ENCODE measurements at places on chromosomes 2 and 18. TPM values are rescaled to one million over a fixed set of nuclear protein-coding genes. Genes with fewer than 3 reads are reported as not detected.

The RNF144A gene
- 62.2 TPM for polyA plus RNA-seq

The MAP2 gene
- polyA plus RNA-seq: 28.6 TPM

The ANKRD30BL gene
- polyA plus RNA-seq: 0.64 TPM

The UGT1A5 gene
- not detected for polyA plus RNA-seq

The THSD7B gene
- polyA plus RNA-seq: 5.4 TPM

The KLHL41 gene
- 1.2 TPM for polyA plus RNA-seq

DNA sequence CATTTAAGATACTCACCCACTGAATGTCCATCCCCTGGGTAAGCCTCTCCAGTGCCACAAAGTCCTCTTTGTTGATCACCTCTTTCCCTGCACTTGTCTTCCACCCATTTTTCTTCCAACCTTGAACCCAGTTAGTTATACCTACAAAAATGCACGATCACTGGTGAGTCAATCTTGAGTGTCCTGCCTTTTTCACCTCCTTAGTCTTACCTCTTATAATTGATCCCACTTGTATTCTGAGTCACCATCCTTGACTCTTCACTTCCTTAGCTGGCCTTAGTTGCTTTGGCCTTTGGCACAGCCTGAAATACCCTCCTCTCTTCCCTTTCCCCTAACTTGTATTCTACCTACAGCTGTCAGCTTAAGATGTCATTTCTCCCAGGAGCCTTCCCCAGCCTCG is 10.2 kb downstream of the RNASEH1 start:
- DNase-seq: no peak

DNA sequence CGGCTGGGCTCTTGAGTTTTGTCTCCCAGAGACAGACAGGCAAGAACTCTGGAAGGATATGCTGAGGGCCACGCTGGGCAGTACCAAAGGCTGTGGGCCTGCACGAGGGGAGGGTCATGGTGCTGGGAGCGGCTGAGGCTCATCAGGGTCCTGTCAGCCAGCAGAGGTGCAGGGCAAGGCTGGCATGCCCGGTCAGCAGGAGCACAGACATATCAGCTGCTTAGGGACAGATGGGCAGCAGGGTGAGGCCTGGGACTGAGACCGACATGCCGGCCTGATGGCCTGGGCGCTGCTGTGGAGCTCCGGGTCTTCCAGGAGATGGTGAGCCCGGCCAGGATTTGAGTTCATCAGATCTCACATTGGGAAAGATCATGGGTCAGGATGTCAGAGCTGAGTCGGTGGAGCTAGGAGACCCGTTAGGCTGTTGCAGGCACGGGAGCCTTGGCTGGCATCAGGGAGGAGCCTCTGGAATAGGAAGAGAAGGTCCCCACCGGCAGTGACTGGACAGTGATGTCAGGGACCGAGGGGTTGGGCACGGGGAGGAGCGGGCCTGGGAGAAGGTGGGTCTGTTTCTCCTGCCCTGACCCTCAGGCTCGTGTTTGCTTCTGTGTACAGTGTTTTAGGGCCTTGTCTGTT is 18.8 kb downstream of the CNDP2 start:
- no peak for DNase-seq

DNA sequence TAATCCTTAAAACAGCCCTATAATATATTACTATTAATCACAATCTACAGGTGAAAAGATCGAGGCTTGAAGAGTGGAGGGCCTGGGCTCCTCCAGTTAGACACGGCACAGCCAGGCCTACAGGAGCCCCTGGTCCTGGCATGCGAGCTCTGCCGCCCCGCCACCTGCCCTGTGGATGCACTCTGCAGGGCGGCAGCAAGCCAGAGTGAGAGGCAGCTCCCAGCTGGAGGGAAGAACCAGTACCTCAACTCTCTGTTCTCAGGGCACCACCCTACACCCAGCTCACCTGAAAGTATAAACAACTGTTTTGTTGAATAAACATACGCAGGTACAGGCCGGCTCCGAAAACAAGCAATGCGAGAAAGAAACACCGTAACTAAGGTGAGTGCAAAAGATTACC is 34.6 kb downstream of the EIPR1 start:
- no peak for DNase-seq

DNA sequence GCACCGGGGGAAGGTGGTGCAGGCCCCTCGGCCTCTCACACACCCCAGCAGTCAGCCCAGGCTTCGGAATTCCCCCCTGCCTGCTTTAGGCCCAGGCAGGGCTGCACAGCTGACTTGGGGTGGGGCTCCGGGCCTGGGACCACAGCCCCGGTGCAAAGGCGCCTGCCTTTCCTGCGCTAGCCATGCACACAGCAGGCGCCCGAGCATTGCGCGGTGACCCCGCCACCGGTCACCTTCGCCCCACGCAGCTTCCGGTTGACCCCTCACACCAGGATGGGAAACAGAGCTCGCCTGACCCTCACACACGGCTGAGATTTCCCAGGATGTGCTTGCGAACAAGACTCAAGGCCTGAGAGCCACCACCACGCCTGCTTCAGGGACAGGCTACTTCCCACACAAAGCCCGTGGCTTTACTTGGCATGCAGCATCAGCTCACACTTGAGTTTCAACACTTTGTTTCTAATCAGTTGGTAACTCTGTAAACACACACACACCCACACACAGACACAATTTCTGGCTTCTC is 46.0 kb downstream of the SLC66A2 start:
- DNase-seq: no peak

GRCh38 chr2:190468814-190469569 is 60.8 kb downstream of the MFSD6 start:
- peak; percentile 71 for DNase-seq

GRCh38 chr2:54957321-54957999 is 92.8 kb downstream of the RTN4 start:
- DNase-seq: no peak

- no peak for DNase-seq
These were observed 825 bp downstream of the ITGA6 start for GRCh38 chr2:172427990-172428831.

DNA sequence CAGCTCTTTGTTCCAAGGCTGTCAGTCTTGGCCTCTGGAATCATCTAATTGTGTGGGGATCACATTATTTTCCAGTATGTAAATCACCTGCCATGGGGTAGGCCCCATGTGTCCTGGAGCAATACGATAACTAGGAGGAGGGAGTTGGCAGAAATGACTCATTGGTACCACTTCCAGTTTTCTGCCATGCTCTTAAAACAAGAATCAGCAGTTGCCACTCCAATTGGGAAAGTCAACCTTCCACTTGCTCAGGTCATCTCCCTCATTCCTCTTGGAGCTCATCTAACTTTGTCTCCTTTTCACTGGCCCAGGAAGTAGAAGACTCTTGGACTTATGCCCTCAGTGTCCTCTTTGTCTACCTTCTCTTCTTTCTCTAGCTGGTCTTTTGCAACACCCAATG is 487.0 kb downstream of the SLC4A3 start:
- no peak for DNase-seq

DNA sequence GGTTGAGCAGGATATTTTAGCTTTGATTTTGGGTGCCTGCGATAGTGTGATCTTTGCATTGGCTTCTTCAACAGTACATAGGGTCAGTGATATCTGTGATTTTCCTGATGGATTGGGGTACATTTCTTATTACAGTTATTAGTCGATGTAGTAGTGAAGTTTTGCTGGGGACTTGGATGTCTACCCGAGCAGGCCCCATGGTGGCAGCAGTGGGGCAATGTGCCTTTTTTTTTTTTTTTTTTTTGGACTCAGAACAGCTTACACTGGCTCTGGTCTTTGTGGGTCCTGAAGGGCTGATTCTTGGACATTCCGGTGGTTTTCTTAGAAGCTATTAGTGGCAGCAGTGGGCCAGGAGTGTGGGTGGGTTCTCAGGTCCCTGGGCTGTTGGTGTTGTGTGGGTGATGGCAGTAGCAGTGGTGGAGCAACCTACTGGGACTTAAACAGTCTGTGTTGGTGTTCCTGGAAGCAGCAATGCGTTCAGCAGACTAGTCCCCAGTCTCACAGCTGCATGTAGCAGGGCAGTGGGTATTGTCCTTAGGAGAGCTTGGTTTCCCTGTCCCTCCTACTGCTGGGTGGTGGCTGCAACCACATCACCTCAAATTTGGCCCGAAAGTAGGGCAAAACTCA is 53.7 kb upstream of the SLC4A10 start:
- DNase-seq: no peak

GRCh38 chr18:70197026-70197425 is 8.5 kb downstream of the RTTN start:
- no peak for DNase-seq

- DNase-seq: peak; percentile 73
These were observed at the start of gene TMEM37 for GRCh38 chr2:119431155-119431975. TSS of gene TMEM37 (plus strand) at chr2:119431854. CDS start at chr2:119431904, 50 bp downstream.

DNA sequence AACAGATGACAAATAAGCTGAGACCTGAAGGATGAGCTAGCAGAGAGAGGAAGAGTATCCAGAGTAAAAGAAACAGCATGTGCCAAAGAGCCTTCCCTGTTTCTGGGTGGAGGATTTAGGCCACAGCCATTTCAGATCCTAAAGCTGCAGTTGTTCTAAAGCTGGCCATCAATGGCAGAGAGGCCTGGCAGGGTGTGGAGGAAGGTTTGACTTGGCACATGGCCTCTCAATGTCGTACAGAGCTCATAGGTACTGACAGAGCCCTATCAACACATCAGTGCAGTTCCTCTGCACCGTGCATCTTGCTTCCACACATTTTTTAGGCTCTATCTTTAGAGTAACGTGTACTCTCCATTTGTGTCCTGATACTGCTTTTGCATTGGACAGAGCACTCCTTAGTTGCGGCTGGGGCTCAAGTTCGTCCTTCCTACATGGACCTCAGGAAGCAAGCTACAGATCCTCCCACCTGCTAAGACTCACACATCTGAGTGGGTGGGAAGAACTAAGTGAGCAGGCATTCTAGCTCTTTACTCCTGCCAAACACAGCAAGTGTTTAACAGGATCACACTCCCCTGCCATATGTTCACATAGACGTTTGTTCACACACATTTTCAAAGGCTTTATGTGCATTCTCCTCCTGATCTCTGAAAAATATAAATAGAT is 3.0 kb upstream of the CHMP3 start:
- no peak for DNase-seq

GRCh38 chr2:61949714-61950560 is 44.5 kb downstream of the COMMD1 start:
- no peak for DNase-seq

DNA sequence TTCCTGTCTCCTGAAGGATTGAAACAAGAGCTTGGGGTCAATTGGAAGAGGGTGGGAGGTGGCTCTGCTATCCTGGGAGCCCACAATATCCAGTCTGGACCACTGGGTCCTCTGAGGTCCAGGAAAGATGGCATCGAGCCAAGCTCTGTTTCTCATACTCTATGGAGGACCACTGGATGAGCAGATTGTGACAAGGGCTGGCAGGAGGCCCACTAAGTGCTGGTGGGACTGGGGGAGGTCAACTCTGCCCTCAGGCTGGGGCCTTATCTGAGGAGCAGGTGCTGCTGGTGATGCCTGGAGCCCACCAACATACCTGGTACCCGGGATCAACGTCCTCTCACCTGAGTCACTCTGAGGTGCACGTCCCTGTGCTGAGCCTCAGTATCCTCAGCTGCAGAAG is 142.4 kb downstream of the NDUFA10 start:
- no peak for DNase-seq

DNA sequence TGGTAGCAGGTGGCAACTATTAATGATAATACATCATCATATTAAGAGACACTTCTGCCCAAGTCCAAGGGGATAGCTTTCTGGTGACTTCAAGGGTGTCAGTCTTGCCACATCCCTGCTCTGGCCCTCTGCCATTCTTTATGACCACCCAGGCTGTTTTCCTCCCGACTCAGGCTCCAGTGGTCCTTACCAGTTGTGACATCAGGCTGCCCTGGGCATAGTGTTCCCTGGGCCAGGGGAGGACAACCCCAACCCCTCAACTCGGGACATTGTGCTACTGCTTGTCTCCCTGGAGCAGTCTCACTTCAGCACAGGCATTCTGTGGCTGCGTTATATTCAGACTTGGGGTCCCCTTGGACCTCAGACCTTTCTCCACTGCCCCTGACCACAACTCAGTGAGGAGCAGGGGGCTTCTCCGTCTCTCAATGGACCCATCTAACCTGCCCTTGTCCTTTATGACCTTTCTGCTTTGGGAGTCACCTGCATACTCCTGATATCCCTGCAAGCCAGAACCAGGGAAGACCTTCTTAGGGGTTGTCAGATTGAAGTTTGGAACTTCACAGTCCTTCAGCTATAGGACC is 12.8 kb downstream of the DNAJB2 start:
- DNase-seq: no peak

DNA sequence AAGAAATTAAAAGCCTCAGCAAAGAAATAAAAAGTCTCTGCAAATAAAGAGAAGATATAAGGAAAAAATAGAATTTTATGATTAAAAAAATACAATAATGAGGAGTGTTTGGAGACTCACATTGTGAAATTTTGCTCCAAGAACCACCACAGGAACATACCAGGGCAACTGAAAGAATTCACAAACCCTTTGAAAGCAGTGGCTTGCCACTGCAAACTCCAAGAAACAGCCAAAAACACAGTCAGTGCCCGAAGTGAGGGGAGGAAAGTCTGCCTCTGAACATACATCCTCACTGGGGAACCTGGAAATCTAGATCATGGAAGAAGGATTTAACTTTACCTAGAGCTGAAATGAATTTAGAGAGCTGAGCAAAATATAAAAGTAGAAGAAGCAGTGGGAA is 33.1 kb downstream of the EVA1A start:
- DNase-seq: no peak

DNA sequence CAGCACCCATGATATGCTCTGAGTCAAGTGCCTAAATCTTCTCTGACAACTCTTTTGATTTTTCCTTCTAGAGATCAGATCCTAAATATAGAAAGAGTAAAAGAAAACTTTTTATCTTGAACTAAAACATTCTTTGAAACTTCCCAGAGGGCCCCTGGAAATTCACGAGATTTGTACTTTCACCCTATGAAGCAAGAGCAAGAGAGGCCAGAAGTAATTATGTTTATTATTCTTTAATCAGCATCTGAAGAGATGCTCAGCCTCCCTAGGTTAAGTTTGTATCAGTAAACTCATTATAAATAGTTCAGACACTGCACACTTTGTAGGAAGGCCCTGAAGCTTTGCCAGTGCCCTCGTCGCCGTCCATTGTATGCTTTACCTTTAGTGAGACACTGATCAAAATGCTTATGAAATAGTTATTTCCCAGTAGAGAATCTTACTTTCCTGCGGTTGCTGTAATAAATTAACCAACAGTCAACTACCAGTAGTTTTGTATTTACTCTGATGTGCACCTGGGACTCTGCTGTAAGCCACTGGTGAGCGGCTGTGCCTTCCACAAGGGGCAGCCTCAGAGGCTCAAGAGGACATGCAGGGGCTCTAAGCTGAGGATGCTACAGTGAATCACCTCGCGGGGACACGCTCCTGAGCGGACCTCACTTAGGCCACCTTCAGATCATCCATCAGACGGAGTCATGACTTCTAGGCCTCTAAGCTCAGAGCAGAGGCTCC is 71.9 kb downstream of the BIN1 start:
- no peak for DNase-seq

DNA sequence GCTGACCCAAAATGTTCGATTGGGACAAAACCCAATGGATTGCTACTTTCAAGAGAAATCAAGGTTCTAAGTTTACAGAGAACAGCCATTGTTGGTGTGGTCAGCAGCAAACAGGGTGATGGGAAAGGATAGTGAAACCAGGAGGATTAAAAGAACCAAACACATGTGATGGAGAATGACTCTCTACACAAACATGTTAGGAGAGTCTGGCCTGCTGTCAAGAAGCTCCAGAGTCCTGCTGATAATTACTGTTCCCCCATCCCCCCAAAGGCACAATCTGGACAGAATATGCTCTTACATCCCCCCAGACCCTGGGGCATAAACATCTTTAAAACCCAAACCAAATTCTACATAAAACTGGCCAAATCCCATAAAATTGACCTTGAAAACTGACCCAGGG is 32.0 kb upstream of the ACYP2 start:
- DNase-seq: no peak
